CD4-positive, alpha-beta T cell treated with Interleukin-15 for 4 hours (primary cell): ENCODE measurements at places on chromosomes 7 and 10.

DNA sequence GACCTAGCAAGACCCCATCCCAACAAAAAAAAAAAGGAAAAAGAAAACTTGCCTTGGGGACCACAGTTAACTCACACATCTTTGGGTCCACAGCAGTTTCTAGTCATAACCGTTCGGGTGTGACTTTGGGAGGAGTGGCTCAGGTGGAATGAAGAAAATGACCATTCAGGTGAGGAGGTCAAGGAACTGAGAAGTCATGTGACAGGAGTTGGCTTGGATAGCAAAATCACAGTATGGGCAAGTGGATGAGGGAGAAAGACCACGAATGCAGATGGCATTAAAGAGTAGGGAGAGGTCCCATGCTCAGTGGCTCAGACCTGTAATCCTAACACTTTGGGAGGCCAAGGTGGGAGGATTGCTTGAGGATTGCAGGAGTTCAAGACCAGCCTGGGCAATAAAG is 17.1 kb upstream of the CNOT4 start:
- DNase-seq, result no peak

GRCh38 chr10:55410415-55410885 is 609.4 kb upstream of the PCDH15 start:
- DNase-seq, result no peak

GRCh38 chr7:14218338-14218737 is 228.9 kb upstream of the ETV1 start:
- DNase-seq, result no peak

- no peak for DNase-seq
These were observed 114.3 kb upstream of the YAE1 start for GRCh38 chr7:39451901-39452300.

GRCh38 chr7:33050535-33051318 is 11.8 kb downstream of the NT5C3A start:
- DNase-seq, result peak; percentile 53

DNA sequence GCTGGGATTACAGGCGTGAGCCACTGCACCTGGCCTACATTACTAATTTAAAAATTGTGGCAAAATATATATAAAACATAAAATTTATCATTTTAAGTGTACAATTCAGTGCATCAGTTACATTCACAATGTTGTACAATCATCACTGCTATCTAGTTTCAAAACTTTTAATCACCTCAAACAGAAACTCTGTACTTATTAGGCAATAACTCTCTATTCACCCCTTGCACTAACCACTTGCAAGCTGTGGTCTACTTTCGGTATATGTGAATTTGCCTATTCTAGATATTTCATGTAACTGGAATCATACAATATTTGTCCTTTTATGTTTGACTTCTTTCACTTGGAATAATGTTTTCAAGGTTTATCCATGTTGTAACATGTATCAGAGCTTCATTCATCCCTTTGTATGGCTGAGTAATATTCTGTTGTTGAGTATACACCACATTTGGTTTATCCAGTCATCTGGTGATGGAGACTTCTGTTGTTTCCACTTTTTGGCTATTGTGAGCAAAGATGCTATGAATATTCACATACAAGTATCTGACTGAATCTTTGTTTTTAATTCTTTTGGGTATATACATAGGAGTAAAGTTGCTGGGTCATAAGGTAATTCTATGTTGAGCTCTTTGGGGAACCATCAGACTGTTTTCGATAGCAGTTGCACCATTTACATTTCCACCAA is 14.3 kb upstream of the ELOVL3 start:
- DNase-seq, result no peak

DNA sequence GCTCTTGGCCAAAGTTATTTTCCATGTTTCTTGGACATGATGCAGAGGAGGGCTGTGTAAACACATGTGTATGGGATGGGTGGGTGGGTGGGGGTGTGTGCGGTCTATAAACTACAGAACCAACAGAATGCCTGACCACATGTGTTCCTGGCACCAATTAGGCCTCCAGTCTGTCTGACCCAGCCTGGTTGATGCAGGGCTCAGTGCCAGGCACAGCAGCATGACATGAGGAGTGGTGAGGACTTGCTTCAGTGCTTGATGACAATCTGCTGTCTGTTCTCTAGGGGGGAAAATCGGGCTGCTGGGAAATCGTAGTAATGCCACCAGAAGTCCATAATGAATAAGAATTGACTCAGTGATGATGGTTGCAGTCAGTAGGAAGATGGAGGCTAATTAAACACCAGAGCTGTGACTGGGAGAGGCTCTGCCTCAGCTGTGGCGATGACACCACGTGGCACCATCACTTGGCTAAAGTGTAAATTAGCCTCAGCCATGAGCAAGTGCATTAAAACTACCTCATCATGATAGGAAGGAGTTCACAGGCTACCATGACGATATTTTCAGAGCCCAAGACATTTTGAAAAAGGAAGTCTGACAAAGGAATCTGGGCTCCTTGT is 260.1 kb upstream of the PODXL start:
- no peak for DNase-seq

- no peak for DNase-seq
These were observed 29.3 kb upstream of the CRYGN start for GRCh38 chr7:151469281-151469680.

DNA sequence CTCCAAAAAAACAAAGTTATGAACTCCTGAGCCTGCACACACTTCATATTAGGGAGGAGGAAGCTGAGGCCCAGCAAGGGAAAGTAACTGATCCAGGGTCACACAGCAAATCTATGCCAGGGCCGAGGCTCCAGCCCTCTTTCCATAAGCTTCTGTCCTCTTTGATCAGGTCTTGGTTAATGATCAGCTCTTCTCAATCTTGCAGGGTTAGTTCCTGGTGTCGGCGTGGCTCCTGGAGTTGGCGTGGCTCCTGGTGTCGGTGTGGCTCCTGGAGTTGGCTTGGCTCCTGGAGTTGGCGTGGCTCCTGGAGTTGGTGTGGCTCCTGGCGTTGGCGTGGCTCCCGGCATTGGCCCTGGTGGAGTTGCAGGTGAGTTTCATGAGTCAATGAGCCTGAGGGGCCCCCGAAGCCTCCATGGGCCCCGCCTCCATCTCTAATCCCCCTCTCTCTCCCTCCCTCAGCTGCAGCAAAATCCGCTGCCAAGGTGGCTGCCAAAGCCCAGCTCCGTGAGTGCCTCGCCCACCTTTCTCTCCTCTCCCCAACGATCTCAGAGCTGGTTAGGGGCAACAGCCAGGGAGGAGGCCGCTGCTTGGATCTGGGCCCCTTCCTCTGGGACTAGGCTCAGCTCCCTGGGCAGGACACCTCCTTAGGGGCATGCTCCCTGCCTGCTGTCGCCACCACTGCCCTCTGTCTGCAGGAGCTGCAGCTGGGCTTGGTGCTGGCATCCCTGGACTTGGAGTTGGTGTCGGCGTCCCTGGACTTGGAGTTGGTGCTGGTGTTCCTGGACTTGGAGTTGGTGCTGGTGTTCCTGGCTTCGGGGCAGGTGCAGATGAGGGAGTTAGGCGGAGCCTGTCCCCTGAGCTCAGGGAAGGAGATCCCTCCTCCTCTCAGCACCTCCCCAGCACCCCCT is 23.7 kb upstream of the LIMK1 start:
- no peak for DNase-seq

DNA sequence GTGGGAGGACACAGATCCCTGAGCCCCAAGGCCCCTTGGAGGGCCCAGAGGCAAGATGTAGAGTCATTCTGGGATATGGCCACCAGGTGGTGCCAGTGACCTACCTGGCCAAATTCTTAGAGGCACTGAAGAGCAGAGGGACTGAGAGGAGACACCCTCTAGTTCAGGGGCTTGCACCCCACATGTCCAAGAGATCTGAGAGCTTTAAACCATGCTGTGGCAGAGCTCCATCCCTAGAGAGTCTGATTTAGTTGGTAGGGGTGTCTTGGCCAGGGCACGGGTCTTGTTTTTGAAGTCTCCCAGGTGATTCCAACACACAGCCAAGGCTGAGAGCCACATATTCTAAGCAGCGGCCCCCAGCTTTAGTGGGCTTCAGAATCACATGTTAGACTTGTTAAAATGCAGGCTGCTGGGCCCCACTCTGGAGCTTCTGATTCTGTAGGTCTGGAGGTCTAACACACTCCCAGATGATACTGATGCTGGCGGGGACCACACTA is 52.5 kb downstream of the PRF1 start:
- peak; percentile 74 for DNase-seq

DNA sequence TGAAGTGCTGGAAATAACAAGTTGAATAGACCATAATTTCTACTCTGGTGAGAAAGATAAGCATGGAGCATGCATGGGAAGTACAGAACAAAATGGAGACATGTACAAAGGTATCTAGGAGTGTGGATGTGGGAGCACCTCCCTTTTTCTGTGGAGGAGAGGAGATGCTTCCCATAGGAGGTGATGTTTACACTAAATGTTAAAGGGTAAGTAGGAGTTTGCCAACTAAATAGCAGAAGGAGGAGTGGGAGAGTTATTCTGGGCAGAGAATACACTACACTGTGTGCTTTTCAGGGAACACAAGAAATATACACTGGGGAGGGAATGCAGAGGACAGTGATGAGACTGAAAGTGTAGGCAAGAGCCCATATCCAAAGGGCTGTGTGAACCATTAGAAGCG is 21.1 kb upstream of the PANK1 start:
- DNase-seq, result no peak

GRCh38 chr10:100245484-100246220 is 16.3 kb upstream of the CHUK start:
- no peak for DNase-seq

DNA sequence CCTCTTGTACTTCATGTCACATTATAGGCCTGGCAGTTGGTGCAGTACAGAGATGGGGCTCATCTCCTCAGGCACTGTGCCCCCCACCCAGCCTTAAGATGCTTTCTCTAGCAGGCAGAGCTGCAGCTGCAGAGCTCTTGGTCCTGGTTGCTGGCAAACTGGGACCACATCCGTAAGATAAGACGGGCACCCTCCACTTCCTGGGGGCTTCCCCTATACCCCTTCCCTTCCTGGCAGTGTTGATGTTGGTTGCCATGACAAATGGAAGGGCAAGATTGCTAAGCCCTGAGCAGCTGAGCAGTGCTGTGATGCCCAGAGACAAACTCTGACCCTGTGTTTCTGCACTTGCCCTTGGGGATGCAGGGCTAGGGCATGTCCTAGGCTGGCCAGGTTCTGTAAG is 103.4 kb upstream of the ANLN start:
- DNase-seq, result peak; percentile 83

DNA sequence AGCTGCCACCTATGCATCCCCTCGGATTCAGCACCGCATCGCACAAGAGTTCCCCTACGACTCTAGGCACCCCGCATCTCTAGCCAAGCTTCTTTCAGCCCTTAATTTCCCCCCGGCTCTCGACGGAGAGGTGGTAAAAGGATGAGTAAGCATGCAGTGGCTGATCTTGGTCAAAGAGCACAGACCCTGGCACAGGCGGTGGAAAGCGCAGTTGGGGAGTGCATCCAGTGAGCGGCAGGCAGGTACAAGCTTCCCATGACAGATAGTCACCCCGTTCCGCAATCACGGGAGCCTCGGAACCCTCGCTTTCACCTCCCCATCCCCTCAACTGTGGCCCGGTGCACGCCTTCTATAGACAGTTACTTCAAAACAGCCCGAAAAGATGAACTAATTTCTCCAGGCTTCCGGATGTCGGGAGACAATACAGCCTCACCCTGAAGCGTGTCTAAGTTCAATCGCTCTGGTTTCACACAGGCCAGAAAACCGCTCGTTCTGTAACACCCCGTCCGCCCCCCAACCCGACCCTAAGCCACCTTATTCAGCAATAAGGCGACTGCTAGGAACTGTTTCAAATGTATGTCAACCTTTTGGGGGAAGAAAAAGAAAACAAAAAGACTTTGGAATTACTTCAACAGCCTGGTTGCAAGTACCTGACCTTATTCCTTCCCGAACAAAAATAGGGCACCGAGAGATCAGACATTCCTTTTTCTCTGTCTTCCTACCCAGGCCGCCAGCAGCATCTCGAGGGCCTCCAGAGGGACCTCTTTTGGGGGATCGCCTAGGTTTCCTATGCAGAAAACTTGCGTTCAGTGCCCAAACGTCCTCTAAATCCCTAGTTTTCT is 1.4 kb downstream of the RHEB start:
- DNase-seq, result peak; percentile 56

- no peak for DNase-seq
These were observed 462.3 kb upstream of the POT1 start for GRCh38 chr7:125391921-125392320.

DNA sequence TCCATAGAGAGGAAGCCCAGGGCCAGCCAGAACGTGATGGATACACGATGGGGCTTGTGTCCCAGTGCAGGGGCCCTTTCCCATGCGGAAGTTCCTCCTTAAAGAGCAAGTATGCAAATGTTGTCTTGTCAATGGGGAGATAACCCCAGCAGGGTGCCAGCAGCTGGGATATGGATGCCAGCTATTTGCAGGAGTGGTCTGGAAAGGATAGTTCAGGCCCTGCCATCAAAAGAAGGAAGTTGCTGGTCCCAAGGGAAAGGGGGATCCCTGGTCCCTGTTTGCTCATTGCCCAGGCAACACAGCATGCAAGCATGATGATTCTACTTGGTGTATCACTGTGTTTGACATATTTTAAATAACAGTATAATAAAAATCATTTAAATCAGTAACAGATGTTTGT is 73.1 kb upstream of the HECW1 start:
- DNase-seq, result no peak

- no peak for DNase-seq
These were observed 84.7 kb downstream of the DLG5 start for GRCh38 chr10:77841711-77842375.

- no peak for DNase-seq
These were observed 67.7 kb upstream of the JCAD start for GRCh38 chr10:30127120-30127541.

DNA sequence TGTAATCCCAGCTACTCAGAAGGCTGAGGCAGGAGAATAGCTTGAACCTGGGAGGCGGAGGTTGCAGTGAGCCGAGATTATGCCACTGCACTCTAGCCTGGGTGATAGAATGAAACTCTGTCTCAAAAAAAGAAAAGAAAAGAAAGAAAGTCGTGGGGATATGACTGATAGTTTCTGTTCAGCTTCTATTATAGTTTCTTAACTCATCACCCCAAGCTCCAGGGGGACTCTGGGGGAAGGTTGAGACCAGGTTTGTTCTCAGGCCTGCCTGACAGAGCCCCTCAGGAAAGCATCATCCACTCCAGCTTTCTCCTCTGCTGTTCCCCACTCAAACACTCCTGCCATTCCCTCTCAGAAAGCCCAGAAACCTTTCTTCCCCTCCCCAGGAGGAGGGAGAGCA is 542.4 kb upstream of the GALNT17 start:
- no peak for DNase-seq

DNA sequence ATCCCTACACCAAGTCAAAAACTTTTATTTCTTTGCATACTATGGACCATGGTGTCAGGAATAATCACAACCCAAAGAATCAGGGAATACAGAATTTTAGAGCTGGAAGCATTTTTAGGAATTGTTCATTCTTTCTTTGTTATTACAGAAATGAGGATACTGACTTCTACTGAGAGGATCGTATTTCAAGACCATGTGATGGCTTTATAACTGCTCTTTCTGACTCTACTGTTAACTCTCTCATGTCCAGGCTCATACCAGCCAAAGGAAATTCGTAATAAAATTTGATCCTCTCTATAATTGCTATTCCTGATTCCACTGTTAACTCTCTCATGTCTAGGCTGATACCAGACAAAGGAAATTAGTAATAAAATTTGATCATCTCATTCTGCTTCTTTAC is 1050.9 kb upstream of the C7orf33 start:
- DNase-seq, result no peak
